CD8-positive, alpha-beta memory T cell (primary cell): ENCODE measurements at places on chromosomes 16 and 17.

DNA sequence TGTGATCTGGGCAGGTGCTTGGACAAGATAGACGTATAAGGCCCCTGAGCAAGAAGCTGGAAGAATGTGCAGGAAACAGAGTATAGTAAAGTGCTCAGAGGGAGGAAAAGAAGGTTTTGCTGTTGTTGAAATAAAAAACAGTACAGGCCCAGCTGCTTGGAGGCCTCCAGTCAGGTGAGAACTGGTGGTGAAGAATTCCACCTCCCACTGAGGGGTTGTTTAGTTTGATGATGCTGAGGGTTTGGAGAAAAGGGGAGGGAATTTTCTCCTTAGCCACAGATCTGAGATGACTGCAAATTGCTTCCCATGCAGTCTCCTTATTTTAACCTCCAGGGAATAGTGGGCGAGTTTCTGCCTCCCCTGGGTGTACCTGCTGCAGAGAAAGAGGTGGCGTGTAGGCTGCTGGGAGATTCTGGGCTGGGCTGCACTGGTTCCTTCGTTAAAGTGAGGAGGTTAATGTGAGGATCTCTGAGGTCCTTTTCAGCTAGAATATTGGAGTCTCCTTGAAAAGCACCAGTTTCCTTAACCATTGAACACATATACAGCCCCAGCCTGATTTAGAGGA lies 25.8 kb downstream of the SMPD3 start:
- DNase-seq = no peak

DNA sequence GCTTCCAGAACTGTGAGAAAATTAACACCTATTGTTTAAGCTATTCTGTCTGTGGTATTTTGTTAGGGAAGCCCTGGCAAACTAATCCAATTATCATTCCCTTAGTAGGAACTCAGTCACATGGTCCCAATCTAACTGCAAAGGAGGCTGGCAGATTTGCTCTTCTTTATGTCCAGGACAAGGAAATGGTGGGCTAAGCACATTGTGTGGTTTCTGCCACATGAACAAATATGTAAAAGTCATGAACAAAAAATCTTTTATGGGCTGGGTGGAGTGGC lies 278.6 kb upstream of the RPL38 start:
- DNase-seq = no peak

- no peak for DNase-seq
Measured at GRCh38 chr17:21210411-21211076, 3.4 kb downstream of the TMEM11 start.

DNA sequence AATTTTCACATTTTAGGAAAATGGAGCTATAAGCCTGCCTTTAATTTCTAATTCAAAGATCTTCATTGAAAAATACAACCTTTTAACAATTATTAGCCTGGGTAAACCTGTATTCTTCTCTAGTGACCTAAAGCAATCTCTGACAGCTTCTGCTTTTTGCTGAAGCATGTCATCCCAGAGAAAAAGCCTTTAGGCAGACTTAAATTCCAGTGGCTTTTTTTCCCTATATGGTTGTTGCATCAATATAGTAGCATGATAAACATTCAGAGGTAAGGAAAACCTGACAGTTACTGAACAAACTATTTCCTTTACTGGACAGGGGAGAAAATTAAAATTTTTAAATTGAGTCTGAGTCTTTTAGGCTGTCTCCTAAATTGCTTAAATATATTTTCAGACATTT lies 7.8 kb upstream of the EVI2A start:
- DNase-seq = no peak

- DNase-seq = no peak
Measured at GRCh38 chr16:19840524-19841110, 44.0 kb downstream of the GPRC5B start.

- DNase-seq = no peak
Measured at GRCh38 chr17:79864617-79865250, 25.5 kb upstream of the CBX4 start.

- no peak for DNase-seq
Measured at GRCh38 chr16:67865318-67865717, 7.5 kb upstream of the EDC4 start.

DNA sequence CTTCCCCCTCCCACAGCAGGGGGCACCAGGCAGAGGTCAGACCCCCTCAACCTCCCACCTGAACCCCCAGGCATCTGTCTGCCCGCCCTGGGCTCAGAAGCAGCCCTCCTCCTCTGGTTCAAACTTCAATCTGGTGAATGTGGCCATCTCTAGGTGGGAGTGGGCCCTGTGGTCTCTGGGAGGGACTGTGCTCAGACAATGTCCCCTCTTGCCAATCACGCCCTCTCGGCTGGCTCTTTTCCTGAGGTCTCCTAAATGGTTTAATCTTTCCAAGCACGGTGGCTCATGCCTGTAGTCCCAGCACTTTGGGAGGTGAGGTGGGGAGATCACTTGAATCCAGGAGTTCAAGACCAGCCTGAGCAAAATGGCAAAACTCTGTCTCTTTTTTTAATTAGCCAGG lies 15.2 kb downstream of the LITAF start:
- DNase-seq = no peak

DNA sequence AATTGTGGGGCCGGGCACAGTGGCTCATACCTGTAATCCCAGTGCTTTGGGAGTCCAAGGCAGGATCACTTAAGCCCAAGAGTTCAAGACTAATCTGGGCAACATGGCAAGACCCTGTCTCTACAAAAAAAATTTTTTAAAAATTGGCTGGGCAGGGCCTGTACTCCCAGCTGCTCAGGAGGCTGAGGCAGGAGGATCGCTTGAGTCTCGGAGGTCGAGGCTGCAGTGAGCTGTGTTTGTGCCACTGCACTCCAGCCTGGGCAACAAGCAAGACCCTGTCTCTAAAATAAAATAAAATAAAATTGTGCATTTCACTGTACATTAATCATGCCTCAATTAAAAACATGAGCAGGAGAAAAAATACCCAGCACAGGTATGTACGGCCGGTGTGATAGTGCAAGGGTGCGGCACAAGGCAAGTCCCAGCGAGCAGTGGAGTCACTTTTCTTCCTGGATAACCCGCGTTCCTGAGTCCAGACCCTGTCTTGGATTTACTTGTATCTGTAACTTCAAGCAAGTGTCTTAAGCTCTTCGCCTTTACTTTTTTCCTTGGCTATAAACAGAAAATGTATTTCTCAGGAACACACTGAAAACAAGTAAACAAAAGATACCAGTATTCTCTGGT lies 11.4 kb downstream of the ZDHHC7 start:
- no peak for DNase-seq

DNA sequence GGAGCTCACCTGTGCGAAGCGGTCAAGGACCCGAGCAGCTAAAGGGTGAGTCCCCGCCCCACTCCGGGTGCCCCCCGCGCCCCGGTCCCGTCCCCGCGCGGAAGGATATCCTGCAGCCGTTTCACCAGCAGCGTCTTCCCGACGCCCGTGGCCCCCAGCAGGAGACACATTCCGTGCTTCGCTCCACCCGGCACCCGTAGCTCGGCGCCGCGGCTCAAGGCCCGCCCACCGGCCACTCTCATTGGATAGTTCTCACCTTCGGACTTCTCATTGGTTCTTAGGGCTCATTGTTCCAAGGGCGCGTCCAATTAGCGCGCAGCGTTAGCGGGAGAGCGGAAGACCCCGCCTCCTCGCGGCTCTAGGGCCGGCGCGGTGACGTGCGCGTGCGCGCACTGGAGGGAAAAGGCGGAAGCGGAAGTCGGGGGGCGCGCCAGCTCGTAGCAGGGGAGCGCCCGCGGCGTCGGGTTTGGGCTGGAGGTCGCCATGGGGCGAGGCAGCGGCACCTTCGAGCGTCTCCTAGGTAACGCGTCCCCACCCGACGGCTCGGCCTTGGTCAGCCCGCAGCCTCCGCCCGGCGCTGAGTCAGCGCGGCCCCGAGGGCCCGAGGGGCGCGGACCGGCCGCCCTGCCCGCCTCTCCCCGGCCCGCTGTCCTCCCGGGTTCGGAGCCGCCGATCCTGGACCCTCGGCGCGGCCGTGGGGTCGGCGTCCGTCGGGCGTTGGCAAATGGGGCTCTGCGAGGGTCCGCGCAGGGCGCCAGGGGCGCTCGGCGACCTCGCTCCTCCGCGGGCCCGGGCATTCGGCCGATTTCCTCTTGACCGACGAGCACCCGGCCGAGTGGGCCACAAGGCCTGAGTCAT lies at the start of the genes ARL16 and HGS:
Gene ARL16 (minus strand): TSS at position 214 of the 858 bp plus-strand sequence. CDS start 44 bp downstream, at position 170.
Gene HGS (plus strand): TSS at position 428 of the 858 bp plus-strand sequence. CDS start 56 bp downstream, at position 484.
- DNase-seq = peak; percentile 96

GRCh38 chr16:12188935-12189249 lies 212.4 kb downstream of the SNX29 start:
- DNase-seq = no peak

DNA sequence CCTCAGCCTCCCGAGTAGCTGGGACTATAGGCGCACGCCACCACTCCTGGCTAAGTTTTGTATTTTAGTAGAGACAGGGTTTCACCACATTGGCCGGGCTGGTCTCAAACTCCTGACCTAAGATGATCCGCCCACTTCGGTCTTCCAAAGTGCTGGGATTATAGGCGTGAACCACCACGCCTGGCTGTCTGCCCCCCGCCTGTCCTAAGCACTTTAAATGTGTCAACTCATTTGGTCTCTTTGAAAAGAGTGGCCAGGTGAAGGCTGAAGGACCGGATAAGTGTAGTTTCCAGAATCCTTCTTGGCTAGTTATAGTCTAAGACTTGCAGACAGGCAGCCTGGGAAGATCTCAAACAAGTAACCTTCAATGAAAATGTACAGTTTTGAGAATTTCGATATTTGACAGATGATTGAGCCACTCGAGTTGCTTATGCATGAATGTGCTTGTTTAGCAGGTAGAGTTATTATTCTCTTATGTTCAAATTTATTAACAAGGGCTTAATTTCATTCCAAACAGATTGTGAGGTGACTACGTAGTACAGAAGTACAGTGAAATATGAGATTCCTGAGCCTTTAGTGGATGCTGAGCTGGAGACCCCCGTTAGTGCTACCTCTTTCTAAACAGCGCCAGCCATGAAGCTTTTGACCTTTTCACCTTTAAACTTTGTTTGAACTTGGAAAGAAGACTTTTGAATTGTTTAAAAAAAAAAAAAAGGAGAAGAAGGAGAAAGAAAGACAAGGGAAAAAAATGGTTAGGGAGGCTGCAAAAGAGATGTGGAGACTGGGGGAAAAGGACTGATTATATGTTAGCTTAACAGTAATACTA lies 164.4 kb upstream of the TBX2 start:
- no peak for DNase-seq

DNA sequence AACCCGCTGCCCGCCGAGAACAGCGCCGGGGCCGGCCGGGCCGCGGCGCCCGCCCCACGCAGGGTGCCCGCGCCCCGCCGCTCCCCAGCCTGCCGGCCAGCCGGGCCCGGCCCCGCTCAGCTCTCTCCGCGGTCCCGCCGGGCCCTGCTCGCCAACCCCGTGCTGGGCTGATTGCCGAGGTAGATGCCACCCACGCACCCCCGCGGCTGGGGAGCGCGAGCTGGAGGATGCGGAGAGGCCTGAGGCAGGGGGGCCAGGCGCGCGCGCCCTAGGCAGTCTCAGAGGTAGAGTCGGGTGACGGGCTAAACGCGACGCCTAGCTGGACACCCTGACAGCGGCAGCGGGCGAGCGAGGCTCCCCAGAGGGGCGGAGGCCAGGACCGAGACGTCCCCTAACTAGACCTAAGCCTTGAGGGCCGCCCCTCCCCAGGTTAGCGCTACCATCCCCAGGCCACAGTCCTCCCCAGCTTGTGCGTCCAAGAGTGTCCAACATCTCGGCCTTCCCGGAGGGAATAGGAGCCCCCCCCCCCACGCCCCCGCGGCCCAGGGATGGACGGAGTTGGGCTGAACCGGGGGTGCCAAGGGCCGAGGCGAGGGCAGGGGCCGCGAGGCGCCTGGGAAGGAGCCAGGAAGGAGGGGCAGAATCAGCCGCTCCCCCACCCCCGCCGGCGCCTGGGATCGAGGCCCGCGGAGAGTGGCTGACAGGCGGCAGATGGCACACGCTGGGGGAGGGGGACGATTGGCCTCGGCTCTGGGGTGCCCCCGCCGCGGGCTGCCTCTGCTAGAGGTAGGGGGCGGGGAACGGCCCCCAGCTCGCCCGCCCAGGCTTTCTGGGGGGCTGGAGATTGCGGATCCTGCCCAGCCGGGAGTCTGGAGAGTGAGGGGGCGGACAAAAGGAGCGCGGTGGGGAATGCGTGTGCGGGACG lies 2.5 kb upstream of the ZNF423 start:
- DNase-seq = no peak

- DNase-seq = no peak
Measured at GRCh38 chr16:57358527-57359095, at the start of gene CCL22. Gene CCL22 (plus strand): TSS chr16:57358783. CDS start chr16:57358817, 34 bp downstream.

- DNase-seq = no peak
Measured at GRCh38 chr16:24135624-24136565, 120.2 kb upstream of the CACNG3 start.

DNA sequence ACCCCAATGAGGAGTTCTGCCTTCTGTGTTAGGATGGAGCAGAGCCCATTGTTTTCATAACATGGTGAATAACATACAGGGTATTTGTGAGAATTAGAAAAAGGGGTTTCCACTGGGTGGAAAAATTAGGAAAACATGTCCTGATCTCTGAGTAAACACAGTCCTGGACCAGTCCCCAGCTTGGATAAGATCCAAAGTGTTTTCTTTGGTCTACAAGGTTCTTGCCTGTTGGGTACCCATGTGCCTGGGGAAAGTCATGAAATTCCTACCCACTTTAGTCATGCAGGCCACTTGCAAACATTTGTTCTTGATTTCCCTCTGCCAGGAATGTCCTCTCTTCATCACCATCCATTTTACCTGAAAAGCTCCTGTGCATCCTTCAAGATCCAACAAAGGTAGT lies 164.8 kb upstream of the DYNLRB2 start:
- no peak for DNase-seq

- DNase-seq = no peak
Measured at GRCh38 chr17:70691150-70691549, 521.8 kb downstream of the KCNJ2 start.

- DNase-seq = no peak
Measured at GRCh38 chr16:15803618-15804017, 53.2 kb downstream of the MYH11 start.

DNA sequence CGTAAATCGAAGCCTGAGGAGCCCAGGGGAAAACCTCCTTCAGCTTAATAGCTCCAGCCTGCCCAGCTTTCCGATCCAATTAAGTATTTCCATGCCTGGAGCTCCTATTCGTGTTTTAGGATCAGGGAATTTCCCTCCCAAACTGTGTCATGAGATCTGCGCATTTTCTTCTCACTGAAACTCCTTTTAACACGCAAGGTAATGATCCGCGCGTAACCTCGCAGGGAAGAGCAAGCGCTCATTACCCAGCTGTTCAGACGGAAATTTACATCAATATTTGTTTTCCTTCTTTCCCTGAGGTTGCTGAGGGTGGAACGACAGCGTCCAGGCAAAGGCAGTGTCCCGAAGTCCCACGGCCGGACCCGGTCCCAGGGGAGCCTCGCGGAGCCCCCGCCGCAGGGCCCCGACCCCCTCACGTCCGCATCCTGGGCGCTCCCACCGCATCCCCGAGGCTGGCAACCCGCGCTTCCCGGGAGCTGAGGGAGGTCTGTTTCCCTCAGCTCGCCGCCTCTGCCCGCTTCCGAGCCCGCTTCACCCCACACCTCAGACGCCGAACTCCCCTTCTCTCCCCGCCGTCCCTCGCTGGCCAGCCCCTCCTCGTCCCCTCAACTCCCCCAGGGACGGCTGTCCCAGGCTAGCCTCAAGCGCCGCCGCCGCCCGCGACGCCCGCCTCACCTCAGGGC lies 415 bp downstream of the ABCA5 start:
- DNase-seq = no peak

GRCh38 chr17:50502301-50502990 lies 5.8 kb upstream of the MYCBPAP start:
- no peak for DNase-seq
